ENCODE measurements at places on chromosomes 7 and 10.

DNA sequence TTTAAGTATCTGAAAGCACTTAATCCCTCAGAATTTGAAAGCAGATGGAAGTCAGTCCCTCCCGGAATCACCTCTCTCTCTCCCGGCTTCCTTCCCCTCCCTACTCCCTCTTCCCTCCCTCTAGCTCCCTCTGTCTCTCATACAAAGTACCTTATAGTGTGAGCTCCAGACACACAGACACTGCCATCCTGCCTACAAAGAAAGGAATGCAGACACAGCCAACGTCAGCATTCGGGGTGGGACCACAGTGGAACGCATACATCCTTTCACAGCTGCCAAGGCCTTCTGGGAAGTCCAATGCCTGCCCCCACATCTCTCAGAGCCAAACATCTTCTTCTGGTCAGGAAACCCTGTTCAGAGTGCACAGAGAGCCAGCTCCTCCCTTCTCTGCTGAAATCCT is 9.3 kb downstream of the NOD1 start:
- no peak for DNase-seq

DNA sequence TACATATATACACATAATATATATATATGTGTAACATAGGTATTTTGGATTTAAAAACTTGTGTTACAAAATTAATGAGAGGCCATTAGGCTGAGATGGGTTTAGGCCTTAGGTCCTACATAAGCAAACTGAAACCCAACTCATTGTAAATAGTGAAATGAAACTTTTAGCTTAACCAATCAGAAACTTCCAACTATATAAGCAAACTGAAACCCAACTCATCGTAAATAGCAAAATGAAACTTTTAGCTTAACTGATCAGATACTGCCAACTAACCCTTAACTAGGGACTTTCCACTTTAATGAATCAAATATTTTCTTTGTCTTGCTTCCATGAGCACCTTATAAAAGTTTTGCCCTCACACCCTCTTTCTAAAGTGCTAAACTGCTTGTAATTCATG is 17.3 kb upstream of the SAMD9L start:
- DNase-seq = no peak

DNA sequence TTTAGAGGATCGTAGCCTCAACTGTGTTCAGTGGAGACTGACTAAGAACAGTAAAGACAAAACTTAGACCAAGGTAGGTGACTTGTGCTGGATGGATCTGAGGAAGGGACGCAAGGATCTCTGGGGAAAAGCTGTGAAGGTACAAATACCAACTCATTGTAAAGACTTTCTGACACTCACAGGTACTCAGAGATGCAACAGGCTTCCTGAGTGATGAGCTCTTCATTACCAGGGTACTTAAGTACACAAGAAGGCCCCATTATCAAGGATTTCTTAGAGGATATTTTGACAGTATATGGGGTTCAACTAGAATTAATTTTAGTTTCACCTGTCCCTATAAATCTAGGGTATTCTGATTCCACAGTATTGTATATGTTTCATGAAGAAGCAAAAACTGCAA is 440.7 kb downstream of the PLXDC2 start:
- no peak for DNase-seq

- no peak for DNase-seq
Observed at GRCh38 chr10:27688991-27689390, 56.6 kb downstream of the MKX start.

DNA sequence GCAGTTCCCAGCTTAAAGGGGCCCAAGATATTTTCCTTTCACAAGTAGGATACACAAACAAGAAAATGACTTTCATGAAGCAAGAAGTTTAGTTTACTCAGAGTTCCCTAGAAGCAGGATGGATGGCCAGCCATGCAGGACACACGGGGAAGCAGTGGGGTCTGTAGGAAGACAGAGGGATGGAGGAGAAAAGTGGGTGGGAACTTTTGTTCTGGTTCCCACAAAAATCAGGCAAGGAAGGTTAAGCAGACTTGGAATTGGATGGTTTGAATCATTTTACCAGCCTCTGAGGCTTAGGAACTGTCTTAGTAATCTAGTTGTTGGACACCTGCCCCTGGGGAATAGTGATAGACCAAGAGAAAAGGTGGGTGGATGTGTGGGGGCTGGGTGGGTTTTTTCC is 263.3 kb upstream of the VSTM2A start:
- DNase-seq = no peak

- DNase-seq = no peak
Observed at GRCh38 chr10:60352105-60352504, 37.6 kb downstream of the ANK3 start.

Data from stimulated activated CD8-positive, alpha-beta memory T cell treated with anti-CD3 and anti-CD28 coated beads, Interleukin-7, amount 100 ng/mL, for 24 hours (primary cell).